ENCODE measurements at places on chromosomes 2 and 18.

GRCh38 chr18:36047521-36047920, 19.8 kb downstream of the RPRD1A start:
- no peak for DNase-seq

GRCh38 chr2:186573531-186573930, 16.3 kb upstream of the ITGAV start:
- no peak for DNase-seq

DNA sequence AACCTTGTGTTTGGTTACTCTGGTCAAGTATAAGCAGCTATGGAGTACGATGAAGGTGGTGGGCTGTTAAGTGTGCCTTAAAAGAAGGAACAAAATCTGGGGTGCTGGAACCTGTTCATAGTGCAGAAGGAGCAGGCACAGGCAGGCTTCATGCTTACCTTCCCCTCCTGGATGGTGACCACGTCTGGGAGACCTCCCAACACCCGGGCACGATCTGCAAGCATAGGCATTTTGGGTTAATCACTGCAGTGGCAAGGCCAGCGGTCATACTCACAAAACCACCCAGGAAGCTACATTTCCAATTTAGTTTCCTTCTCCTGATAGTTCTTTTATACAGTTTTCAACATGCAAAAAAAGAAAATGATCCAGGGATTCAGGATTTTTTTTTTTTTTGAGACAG, 58.7 kb upstream of the LPIN2 start:
- no peak for DNase-seq

DNA sequence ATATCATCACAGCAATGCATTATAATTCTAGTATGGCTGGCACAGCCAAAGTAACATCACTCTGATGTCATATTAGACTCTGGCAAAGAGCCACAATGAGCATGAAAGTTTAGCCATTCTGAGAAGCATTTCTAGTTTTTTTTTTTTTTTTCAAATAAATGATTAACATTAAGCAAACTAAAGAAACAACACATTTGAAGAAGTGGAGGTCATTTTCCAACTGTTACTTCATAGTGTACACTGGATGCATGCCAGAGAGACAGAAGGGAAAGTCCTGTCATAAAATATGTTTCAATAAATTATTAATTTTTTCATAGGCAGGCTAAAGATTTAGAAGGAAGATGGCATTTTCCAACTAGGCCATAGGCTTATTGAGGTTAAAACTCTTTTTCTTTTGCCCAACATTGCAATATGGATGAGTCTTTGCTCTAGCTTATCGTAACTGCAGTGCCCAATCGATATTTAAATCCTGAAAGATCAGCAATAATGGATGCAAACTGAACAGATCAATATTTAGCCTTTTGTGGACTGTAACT, 1630.4 kb upstream of the ACVR2A start:
- DNase-seq: no peak

DNA sequence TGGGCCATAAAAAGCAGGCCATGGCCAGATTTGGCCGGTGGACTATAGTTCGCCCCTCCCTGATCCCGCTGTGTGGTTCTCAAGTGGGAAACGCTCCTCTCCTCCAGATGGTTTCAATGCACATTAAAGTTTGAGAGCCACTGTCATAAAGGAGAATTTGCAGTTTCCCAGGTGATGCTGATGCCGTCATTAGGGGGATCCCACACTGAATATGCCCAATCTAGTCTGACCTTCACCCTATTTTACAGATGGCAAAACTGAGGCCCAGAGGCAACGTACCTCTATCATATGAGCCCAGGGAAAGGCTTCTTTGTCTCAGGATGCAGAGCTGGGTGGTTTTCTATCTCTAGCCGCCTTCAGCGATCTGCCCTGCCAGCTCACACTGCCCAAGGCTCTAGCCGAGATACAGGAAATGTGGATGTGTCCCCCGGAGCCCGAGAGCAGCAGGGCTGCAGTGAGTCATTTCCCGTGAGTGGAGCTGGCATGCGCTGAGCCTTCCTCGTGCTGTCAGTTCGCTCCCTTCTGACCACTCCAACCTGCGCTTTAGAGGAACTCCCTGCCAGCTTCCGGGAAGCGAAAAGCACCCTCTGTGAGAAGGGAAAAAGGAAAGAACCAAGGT, 116.2 kb downstream of the SMAD7 start:
- no peak for DNase-seq

- peak; percentile 61 for DNase-seq
Measured at GRCh38 chr2:54455131-54455562, 980 bp upstream of the SPTBN1 start.

DNA sequence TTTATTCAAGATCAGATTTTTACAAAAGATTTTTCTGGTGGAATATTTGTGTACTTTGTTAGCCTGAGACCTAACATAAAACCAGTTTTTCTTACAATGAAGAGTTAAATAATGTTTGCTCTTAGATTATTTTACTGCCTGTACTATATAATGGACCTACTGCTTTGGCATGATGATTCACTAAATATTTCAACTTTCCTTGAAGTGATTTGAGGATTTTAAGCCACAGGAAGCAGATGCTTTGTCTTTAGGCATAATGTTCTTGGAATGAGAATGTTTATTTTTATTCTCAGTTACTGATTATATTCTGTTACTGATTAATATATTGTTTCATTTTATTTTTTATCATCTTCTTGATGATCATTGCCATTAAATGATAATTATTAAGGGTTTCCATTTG, 175.3 kb upstream of the LRP1B start:
- no peak for DNase-seq

DNA sequence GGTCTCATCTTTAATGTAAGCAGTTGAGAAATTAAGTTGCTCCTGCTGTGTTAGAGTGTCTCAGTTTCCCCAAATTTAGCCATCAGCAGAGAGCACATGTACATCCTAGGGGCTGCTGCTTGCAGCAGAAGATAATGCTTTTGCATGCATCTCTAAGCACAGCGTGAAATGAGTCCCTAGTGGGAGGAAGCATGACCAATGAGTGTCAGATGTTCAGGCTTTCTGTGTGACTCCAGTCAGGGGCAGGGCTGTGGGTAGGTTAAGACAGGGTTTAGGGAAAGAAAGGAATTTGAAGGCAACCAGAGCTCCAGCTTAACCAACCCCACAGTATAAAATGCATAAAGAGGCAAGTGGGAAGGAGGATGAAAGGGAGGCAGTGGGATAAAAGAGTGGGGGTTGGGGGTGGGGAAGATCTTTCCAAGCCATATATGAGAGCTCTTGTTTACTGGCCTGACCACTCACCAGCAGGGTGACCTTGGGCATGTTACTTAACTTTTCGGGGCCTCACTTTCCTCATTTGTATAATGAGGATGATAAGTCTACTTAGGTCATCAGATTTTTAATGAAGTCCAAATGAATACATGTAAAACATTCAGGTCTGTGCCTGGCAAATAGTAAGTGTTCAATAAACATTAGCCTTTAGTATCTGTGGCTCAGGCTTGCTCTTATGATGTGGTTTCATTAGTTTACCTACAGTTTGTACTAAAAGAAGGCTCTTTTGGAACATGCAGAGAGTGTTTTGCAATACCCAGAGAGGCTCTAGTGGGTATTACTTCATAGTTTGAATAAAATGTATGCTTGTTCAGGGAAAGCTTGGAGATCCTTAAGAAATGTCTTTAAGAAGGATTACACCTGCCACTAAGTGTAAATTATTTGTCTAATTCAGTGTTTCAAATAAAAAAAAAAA, 42.7 kb upstream of the PELI1 start:
- DNase-seq: no peak

DNA sequence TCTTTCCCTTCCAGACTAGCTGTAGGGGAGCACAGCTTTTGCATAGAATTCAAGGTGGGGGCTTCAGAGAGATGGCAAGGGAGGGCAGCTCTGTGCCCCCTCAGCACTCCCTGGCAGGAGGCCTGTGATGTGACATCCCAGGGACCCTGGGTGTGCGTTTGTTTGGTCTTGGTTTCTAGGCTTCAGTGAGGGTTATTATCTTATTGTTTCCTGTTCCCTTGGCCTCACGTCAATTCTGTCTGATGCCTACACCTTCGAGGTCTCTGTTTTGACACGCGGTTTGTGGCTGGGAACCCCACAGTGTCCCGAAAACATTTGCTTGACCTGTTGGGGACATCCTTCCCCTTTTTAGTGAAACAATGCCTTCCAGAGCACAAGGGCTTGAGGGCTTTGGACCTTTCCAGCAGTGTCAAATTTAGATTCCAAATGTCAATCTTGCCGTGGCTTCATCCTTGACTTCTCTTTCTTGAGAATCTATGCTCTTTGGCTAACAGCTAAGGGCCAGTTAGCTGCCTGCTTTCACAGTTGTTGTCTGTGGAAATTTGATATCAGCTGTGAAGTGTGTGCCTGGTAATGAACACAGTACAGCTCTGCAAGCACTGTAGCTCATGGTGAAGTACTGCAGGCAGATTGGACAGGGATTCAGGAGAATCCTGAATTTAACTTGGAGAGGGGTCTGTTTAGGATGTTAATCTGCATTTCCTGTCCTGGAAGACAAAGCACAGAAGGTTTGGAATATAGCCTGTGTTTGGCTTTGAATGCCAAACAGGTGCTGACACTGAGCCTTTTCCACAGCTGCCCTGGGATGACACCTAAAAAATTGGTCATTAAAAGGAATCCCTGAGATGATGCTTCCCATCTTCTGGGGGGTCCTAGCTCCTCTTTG, 108.2 kb upstream of the CXCR4 start:
- DNase-seq: peak; percentile 8

DNA sequence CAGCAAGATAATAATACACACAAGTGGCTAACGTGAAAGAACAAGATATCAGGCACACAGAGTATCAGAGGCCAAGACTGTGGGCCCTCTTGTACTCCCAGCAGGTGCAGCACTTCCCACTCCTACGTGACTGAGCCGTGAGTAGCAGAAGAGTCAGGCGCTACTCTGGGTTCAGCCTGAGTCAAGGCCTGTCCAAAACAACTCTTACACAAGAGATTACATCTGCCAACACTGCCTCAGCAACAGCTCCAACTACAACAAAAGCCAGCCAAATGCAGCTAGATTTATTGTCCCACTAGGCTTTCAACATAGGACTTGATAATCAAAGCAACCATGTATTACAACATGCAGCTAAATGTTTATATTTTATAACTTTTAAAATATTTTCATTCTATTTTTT, 56.2 kb downstream of the ITSN2 start:
- DNase-seq: no peak

GRCh38 chr2:236318401-236318800, 54.2 kb upstream of the ASB18 start:
- no peak for DNase-seq

GRCh38 chr2:215664847-215665525, 229.1 kb upstream of the FN1 start:
- DNase-seq: no peak

- no peak for DNase-seq
Measured at GRCh38 chr2:168253379-168253778, 6.0 kb upstream of the STK39 start.

DNA sequence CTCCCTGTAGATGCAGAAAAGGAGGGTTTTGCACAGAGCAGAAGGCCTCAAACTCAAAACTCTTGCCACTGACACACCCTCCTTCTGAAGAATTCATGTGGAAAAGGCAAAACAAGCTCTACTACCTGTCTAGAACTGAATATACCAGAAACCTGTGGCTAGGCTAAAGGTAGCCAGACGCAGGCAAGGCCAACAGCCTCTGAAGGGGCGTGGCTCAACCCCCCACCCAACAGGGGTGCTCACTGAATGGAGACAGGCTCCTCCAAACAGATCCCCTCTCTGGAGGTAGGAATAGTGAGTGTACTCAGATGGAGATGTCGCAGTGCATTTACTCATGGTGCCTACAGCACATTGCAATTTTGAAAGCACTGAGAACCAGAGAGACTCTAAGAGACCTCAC, 3.0 kb upstream of the STK17B start:
- no peak for DNase-seq
